ENCODE measurements at places on chromosomes 7 and 10.

DNA sequence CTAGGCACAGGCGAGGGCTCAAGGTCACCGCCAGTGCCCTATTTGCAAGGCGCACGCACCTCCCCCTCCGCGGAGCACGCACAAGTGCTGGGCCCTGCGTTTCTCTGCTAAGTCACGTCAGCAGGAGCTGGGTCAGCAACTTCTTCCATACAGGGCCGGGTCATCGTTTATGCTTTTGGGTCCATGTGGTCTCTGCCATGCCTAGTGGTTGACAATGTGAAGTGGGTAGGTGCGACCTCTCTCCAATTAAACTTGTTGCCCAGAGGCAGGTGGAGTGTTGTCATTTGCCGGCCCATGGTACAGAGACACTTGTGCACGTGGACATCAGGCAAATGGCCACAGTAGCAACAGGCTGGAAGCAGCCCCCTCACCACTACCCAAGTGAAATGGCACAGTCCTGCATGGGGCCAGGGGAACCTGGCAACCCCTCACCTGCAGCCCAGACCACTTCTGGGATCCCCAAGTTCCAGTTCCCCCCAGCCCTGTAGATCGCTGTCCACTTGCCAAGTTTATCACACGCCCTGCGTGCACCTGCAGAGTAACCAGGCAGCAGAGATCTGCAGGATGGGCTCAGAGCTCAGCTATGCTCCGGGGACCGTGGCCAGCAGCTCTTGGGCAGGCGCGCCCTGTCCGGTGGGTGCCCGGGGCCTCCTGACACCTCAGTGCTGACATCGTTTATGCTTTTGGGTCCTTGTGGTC lies 86.1 kb upstream of the PPP2R2D start:
- no peak for DNase-seq

DNA sequence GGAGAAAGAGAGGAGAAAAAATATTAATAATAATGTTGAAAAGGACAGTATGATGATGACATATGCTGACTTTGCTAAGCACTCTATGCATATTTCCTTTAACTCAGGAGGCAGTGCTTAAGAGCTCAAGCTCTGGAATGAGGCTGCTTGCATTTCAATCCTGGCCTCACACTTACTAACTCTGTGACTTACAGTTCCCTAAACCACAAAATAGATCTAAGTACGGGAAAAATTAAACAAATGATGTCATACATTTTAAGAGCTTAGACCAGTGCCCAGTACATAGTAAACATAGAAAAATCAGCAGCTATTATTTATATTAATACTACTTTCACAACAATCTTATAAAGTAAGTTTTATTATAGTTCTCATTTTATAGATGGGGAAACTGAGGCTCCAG lies 61.3 kb downstream of the GFRA1 start:
- no peak for DNase-seq

- DNase-seq: no peak
Observed at GRCh38 chr10:132657127-132657706, 119.6 kb downstream of the INPP5A start.

DNA sequence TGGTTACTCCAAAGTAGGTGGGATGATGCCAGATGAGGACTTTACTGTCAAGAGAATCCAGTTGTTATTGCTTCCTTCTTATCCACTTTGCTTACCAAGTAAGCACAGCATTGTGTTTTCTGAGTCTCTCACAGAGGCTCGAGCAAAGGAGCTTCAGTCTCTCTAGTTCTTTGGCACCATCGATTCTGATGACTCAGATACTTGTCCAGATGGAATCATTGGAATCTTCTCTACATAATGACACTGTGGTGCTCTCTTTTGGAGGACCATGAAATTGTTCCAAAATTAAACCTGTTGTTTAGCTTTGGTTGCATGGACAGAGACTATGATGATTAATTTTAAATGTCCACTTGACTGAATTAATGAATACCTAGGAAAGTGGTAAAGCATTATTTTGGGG lies 132.6 kb downstream of the NXPH1 start:
- DNase-seq: no peak

GRCh38 chr10:3136763-3137611 lies 35.6 kb downstream of the PITRM1 start:
- no peak for DNase-seq

DNA sequence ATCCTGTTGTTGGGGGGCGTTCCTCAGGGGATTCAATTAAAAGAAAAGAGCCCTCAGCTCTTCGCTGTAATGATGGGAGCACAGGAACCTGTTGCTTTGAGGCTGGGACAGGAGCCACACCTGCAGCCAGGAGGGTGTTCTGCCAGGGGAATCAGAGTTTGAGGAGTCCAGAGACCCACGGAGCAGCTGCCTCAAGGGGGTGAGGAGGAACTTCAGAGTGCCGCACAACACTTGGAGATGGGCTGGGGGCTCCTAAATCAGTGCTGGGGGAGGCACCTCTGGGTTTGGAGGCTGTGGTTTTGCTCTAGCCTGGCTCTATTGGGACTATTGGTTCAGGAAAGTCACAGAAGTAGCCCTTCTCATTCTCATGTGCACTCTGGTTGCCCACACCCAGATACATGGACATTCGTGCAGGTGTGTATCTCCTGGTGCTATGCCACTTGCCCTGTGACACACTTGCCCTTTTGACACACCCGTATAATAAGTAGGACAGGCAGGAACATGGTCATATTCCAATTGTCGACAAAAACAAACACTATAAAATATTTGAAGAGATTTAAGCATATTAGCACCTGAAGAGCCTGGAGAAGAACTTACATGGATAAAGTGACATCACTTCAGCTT lies 98.1 kb downstream of the PTPN20 start:
- no peak for DNase-seq

DNA sequence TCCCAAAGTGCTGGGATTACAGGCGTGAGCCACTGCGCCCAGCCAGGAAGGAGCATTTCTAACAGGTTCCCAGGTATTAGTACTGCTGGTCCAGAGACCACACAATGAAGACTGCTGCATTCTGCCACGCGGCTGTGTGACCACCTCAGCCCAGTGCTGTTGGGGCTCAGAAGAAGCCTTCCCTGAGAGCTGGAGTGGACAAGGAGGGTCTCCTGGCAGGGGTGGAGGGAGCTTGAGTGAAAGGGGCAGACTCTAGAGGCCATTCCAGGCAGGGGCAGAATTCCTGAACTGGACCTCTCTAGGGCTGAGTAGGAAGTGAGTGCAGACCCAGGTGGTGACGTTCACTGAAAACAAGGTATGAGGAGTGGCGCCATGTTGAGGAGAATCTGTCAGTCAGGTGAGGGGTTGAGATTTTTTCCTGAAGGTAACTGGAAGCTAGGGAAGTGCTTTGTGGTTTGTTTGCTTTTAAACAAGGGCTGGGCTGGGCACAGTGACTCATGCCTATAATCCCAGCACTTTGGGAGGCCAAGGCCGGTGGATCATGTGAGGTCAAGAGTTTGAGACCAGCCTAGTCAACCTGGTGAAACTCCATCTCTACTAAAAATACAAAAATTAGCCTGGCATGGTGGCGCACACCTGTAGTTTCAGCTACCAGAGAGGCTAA lies 67.6 kb downstream of the TACC2 start:
- DNase-seq: no peak

- peak; percentile 33 for DNase-seq
Observed at GRCh38 chr7:11212080-11212711, 238.5 kb downstream of the PHF14 start.

DNA sequence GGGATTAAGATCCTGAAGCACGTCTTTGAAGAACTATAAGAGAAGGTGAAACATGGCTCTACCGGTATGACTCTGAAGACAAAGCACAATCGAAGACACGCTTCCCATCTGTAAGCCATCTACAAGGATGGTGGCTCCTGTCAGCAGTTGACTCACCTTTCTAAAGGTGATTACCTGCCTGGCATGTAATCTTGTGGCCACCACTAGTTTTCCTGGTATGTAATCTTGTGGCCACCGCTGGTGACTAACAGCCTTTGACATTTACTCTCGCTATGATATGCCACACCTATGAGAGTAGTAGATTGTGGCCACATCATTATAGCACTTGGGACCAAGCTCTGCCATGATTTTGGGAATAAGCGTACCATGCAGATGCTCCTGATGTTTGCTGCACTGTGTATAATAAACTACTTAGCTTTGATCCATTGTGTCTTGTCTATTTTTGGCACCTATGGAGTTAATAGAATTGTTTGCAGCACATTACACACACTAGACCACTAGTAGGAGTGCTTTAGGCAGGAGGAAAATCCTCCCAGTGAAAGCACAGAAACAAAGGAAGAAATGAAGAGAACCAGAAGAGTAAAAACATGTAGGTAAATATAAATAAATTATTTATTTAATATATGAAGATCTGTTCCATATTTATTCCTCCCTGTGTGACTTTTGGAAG lies 59.8 kb downstream of the VAX1 start:
- DNase-seq: no peak

Data from Kasumi-1 (cell line).